ENCODE measurements at places on chromosomes 2 and 18.
A peak's percentile ranks its signal among the peaks of the same experiment; 100 is the strongest.

- DNase-seq: no peak
Observed at GRCh38 chr2:18244845-18245244, 315.6 kb downstream of the RDH14 start.

- peak; percentile 93 for DNase-seq
Observed at GRCh38 chr2:175931805-175932204, 70.3 kb downstream of the LNPK start.

GRCh38 chr2:156031121-156031520, 301.4 kb downstream of the NR4A2 start:
- DNase-seq: no peak

DNA sequence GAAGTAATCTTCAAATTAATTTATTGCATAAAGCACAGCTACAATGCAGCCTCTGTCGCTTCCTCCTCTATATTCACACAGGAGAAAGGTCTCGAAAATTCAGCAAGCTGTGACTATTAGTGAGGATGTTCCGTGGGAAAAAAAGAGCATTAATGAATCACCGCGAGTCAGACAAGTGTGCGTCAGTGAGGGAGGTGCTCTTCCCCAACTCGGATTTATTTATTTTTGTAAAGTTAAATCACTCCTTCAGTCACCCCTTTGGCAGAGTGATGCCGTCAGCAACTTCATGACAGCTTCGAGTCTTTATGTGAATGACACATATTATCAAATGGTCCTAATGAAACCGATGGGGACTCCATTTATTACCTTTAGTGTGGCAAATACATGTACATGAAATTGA, 648.9 kb upstream of the SALL3 start:
- no peak for DNase-seq

GRCh38 chr2:121210691-121211090, 74.3 kb downstream of the TFCP2L1 start:
- DNase-seq: no peak

GRCh38 chr18:79380816-79381806, 14.6 kb upstream of the NFATC1 start:
- DNase-seq: no peak

GRCh38 chr2:194819367-194819766, 837.7 kb upstream of the SLC39A10 start:
- DNase-seq: no peak

- DNase-seq: no peak
Observed at GRCh38 chr2:226378753-226379705, 420.6 kb downstream of the IRS1 start.
